ENCODE measurements at places on chromosomes 3 and 15.

DNA sequence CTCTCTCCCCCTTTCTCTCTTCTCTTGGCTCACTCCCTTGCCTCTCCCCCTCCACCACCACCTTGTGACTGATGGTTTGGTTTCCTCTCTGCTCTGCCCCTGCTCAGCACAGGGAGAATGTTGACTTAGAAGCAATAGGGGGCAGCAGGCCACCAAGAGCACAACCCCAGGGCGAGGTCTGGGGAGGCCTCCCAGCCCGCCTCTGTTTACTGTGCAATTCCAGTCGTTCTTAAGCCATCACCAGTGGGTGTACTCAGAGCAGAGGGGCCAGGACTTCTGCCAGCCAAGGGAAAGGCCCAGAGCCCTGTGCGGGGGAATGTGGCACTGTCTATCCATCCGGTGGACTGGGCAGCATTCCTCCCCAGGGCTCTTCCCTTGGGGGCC, 5.7 kb upstream of the APEH start:
- DNase-seq = no peak

DNA sequence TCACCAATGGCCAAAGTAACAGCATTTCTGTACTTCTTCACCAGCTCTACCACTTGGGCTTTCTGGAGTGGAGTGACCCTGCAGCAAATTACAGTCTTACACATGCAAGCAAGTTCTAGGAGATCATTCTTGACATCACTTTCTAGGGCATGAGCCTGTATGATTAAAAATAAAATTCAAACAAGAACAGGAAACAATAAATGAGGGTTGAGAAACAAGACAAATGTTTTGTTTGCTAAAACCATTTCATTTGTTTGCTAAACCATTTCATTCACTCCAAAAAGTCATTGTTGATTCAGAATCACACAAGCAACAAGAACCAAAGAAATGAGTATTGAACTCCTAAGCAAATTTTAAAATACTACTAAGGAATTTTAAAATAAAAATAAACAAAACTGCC, 220.9 kb downstream of the ATP8B4 start:
- DNase-seq = no peak

DNA sequence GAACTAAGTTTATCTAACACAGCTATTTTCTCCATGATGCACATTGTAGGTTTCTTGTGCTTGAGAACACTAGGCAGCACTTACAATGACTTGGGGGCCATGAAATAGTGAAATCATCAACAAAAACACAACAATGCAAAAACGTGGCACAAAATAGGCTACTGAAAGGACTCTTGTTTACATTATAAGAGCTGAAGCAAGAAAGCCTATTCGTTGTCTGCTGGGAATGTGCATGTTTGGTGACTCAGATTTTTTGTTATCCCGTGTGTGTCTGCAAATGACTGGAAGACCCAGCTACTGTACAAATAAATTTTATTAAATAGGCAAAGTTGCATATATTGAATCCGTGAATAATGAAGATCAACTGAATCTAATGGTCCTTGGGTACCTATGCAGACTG, 85.0 kb downstream of the TCF12 start:
- DNase-seq = no peak

DNA sequence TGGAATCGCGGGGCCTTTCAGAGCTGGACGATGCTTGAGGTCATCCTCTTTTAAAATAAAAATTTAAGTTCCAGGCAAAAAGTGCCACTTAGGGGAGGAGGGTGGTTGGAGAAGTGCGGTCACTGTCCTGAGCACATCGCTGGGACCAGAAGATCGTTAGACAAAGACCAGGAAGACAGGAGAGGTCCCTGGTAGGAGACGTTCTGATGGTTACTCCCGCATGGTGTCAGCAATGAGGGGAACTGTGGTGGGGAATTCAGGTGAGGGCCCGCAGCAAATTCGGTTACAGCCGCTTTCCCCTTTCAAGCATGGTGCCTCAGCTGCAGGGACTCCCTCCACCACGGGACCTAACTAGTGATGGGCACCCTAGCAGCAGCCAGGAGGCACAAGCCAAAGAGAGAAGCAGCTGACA, 1.0 kb upstream of the ISY1 start:
- no peak for DNase-seq

- no peak for DNase-seq
Observed at GRCh38 chr15:84807228-84807627, 9.9 kb upstream of the ALPK3 start.

DNA sequence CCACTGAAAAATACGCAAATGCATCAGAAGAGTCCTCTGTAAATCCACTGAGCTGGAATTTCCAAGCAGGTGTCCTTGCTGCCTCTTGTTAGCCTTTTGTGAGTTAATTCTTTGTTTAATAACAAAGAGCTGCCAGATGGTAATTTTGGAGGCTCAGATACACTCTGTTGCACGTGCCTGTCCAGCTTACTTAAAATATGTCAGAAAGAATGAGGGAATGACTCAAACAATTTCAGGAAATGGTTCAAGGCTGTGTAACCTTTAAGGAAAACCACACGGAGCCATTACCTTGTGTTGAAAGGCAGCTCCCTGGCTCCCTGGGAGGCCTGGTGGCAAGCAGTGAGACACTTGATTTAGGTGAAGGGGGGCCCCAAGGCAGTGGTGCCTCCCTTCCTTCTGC, 302.2 kb upstream of the CTDSPL start:
- no peak for DNase-seq

DNA sequence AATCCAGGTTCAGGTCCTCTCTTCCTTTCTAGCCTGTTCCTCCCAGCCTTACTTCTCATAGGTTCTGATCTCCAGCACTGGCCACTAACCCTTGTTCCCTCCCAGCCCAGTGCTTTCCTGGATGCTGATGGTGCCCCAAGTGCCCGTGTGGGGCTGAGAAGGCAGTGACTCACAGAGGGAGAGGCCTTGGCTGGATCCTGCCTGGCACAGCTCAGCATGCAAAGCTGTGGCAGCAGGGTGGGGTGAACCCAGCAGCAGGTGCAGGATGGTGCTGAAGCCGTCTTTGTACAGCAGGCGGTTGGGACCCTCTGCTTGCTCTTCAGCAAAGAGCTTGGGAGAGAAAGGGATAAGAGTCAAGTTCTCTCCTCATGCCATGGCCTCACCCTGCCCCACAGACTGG, 7.6 kb downstream of the LPCAT4 start:
- no peak for DNase-seq

- DNase-seq = no peak
Observed at GRCh38 chr15:73564255-73564654, 68.9 kb downstream of the NPTN start.

DNA sequence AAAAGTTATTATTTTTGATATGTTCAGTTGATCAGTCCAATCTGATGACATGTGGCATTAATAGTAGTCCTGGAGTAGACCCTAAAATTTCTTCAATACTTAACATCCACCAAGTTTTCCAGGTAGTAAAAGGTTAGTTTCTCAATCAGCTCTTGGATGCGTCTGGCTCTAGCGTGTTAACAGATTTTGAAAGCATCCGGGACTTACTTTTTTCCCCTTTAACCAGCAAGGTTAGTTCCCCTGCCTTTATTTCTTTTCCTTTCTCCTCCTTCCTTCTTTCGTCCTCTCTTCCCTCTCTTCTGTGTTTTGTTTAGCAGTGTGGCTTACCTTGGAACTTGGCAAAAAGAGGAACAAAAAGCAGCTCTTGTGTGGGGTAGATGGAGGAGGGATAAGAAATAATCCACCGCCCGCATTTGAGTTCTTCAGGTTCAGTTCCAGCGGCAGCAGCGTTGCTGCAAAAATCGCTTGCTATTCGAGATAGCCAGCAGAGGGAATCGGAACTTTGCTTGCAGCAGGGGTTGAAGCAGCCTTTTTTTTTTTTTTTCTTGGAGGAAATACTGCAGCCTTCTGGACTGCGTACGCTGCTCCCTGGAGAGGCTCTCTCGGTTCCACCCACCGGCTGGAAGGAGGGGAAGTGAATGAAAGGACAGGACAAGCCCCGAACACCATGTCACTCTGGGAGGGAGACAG, at the start of gene RBMS3:
Gene RBMS3 (plus strand): TSS at position 668 of the 690 bp plus-strand sequence.
- peak; percentile 35 for DNase-seq

GRCh38 chr3:167375478-167375877, 4.6 kb downstream of the ZBBX start:
- no peak for DNase-seq

GRCh38 chr15:101180620-101181307, 71.1 kb downstream of the CHSY1 start:
- DNase-seq = no peak

GRCh38 chr15:27961801-27962200, 137.3 kb downstream of the OCA2 start:
- no peak for DNase-seq

DNA sequence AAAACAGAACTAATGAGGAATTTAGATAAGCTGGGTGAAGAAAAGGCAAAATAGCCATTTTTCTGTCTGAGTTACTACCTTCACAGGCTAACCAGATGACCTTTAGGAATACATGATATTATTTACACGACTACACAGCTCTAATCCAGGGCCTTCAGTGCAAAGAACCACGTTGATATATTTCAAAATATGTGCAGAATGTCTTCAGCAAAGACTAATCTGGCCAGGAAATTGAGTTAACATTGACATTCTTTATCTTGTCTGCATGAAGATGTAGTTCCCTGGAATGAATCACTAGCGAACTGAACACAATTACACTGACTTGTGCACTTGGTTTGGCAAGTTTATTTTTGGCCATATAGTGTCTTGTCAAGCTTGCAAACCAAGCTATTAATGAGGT, 41.5 kb downstream of the PDHB start:
- no peak for DNase-seq

DNA sequence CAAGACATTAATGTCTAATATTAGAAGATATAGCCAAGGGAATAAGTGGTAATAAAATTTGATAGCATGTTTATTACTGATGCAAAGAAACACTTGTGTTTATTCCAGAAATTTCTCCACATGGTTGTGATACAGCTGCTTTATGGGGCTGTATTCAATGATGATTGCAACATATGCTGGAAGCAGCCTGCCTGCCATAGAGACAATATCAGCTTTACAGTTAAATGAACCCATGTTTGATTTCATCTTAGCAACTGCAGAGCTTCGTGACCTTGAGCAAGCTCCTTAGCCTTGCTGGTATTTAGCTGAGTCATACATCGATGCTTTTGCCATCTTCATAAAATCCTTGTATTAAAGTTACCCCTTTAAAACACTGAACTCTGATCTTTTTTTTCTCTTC, 168.1 kb upstream of the STAC start:
- DNase-seq = no peak

GRCh38 chr15:72847033-72847432, 63.5 kb upstream of the ADPGK start:
- DNase-seq = no peak

- no peak for DNase-seq
Observed at GRCh38 chr15:27234593-27234992, 263.6 kb downstream of the GABRG3 start.

GRCh38 chr3:143267989-143268388, 148.4 kb downstream of the CHST2 start:
- DNase-seq = no peak

DNA sequence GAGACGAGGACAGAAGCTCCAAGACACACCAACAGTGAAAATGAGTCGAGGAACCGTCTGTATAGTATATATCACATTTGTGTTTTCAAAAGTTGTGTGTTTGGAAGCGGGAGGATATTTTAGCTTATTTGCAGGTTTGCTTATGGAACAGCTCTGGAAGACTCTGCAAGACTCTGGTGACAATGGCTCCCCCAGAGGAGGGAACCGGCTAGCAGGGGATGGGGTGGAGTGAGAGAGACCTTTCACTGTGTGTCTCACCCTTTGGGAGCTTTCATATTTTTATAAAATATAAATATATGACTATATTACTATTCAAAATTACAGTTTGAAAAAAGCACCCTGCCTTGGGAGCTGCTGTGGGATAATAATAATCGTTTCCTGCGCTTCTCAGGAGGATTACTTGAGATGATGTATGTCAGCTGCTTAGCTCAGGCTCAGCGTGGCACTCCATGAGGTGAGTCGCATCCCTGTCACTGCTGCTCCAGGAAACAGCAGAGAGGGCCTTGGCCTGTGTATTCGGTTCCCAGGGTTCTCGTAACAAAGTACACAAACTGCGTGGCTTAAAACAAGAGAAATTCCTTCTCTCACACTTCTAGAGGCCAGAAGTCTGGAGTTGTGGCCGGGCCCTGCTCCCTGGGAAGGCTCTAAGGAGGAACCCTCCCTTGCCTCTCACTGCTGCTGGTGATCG, 183.9 kb downstream of the FAM43A start:
- no peak for DNase-seq

- no peak for DNase-seq
Observed at GRCh38 chr15:90287101-90287500, 21.6 kb downstream of the NGRN start.

- no peak for DNase-seq
Observed at GRCh38 chr3:109963831-109964230, 626.5 kb upstream of the DPPA4 start.

DNA sequence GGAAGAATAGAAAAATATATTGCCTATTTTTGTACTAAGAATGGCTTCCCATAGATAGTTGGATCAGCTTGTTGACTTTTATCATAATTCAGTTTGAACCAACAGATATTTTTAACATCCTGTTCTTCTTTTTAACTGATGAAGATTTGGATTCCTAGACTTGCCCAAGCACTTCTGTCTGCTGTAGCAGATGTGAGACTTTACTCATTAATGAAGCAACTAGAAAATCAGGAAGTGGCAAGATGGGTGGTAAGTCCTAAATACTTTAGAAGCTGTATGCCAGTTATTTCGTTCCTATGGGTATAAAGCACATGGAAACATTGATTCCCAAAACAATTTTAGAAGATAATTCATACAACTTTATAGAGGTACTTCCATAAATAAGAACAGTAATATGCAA, 8.4 kb downstream of the PIGB start:
- no peak for DNase-seq

DNA sequence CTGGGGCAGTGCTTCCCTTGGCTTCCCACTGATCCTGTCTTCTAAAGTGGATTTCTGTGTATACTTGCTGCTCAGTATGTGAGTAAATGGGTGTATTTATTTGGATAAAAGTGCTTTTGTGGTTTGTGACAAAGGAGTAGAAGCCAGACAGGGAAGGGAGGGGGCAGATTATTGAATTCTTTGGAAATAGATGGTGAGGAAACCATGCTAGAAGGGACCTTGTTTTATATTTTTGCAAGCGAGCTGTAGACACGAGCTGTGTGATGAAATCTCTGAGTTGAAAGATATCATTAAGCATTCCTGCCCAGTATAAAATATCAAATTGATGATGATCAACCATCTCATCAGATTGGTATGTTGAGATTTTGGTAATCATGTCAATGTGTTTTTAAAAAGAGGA, 68.9 kb downstream of the DUT start:
- DNase-seq = no peak

All from hippocampal formation (tissue), 2 donors.